Tibial nerve (tissue), 4 donors: ENCODE measurements at places on chromosomes 4 and X. TPM values are rescaled to one million over a fixed set of nuclear protein-coding genes. Genes with fewer than 3 reads are reported as not detected.
A peak's percentile ranks its signal among the peaks of the same experiment; 100 is the strongest.

GRCh38 chrX:773292-774025 is 142.9 kb downstream of the SHOX start:
- no peaks in the 10 kb centered on the region for H3K36me3 ChIP-seq
- H3K27me3 ChIP-seq = no peaks in the 10 kb centered on the region
- no peak for DNase-seq
- H3K27ac ChIP-seq = no peak overlapping the region

WAS gene
- total RNA-seq = 4.8 TPM

XAGE1A gene
- not detected for total RNA-seq

RTL5 gene
- total RNA-seq = 6.5 TPM

DNA sequence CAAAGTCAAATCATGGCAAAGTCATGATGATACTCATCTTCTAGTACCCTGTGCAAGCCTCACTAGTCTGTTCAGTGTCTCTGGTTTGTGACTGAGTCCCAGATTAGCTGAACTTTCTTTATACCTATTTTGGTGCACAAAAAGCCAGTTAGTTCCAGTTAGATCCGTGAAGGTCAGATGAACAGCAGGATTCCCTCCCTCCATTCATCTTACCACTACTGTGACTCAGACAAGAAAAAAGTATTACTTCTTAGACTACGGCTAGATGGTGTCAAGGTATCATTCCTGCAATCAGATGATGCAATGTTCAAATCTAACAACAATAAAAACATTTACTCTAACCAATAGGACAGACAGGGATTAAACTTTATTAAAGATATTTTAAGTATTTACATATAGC is 30.4 kb downstream of the ARHGEF6 start:
- no peak overlapping the region for H3K4me3 ChIP-seq
- no peak overlapping the region for H3K27ac ChIP-seq
- H3K27me3 ChIP-seq = no peaks in the 10 kb centered on the region

DNA sequence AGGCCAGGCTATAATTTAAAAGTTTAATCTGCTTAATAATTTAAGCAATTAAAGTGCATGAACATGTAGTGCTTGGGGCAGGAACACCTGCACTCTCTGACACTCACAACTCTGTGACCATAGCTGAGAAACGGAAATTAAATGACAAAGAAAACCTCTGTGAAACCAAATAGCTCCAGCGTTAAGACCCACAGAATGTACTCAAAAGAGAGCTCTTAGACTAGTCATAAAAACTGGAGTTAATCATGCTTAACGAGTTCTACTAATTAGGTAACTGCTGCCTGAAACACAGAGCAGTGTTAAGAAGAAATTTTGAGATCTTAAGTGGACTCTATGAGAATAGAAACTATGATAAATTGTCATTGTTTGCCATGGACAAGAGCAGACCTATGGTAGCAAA is 174.4 kb upstream of the SPIN4 start:
- no peak for DNase-seq
- H3K27me3 ChIP-seq = no peaks in the 10 kb centered on the region
- H3K36me3 ChIP-seq = no peaks in the 10 kb centered on the region
- no peak overlapping the region for H3K4me3 ChIP-seq
- no peaks in the 10 kb centered on the region for H3K4me1 ChIP-seq

ATP8A1 gene
- 59.4 TPM for total RNA-seq

- H3K4me3 ChIP-seq = no peak overlapping the region
- DNase-seq = no peak
- no peaks in the 10 kb centered on the region for H3K36me3 ChIP-seq
- H3K27ac ChIP-seq = no peak overlapping the region
- no peaks in the 10 kb centered on the region for H3K4me1 ChIP-seq
These were observed 50.4 kb upstream of the ETNPPL start for GRCh38 chr4:108813261-108813660.

GRCh38 chr4:15665753-15666365 is 10.7 kb upstream of the FBXL5 start:
- no peaks in the 10 kb centered on the region for H3K4me1 ChIP-seq
- no peak overlapping the region for H3K4me3 ChIP-seq
- H3K27ac ChIP-seq = peak overlapping the region; percentile 11

EPGN gene
- total RNA-seq = not detected

DNA sequence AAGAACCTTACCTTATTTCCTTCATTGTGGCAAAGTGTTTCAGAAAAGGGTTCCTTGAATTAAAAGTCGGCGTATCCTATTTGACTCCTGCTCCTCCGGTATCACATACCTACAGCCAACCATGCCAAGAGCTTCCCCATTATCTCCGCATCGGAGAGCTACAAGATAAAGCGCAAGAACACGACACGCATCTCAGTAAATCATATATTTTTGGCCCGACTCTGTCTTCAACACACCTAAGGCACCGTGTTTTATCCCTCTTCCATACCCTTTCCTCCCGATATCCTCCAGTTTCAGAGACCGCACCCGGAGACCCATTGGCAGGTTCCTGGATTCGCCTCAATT is 497 bp upstream of the THAP9 start:
- DNase-seq = no peak
- peak overlapping the region; percentile 100 for H3K27ac ChIP-seq
- H3K4me1 ChIP-seq = peaks cover 21% of the 10 kb centered on the region
- H3K36me3 ChIP-seq = peaks cover 13% of the 10 kb centered on the region
- no peaks in the 10 kb centered on the region for H3K27me3 ChIP-seq

GRCh38 chrX:2373615-2374014 is 127.2 kb downstream of the DHRSX start:
- H3K27ac ChIP-seq = no peak overlapping the region
- H3K27me3 ChIP-seq = no peaks in the 10 kb centered on the region
- H3K4me3 ChIP-seq = no peak overlapping the region
- DNase-seq = no peak

GRCh38 chrX:149312988-149313387 is 192.1 kb downstream of the IDS start:
- H3K4me1 ChIP-seq = peaks cover 8% of the 10 kb centered on the region
- H3K4me3 ChIP-seq = no peak overlapping the region
- no peaks in the 10 kb centered on the region for H3K27me3 ChIP-seq

RBM10 gene
- 27.3 TPM for total RNA-seq

DNA sequence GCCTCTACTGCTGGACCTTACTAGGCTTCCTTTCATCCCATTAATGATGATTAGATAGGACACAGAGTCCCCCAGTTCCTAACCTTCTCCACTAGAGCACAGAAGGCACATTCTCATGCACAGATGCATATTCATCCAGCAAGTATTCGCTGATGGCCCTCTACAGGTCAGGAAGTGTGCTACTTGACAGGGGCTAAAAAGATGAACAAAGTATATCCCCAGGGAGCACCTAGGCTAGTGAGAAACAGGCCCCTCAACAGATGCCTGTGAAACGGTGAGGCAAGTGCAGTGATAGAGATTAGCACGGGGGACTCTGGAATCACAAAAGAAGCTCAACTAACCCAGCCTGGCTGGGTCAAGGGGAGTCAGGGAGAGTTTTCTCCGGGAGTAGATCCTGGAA is 95.8 kb downstream of the MGST2 start:
- no peak for DNase-seq
- H3K4me1 ChIP-seq = peaks cover 34% of the 10 kb centered on the region
- H3K36me3 ChIP-seq = no peaks in the 10 kb centered on the region
- H3K27ac ChIP-seq = no peak overlapping the region
- no peak overlapping the region for H3K4me3 ChIP-seq
- H3K27me3 ChIP-seq = no peaks in the 10 kb centered on the region

- no peak for DNase-seq
- no peaks in the 10 kb centered on the region for H3K27me3 ChIP-seq
- no peak overlapping the region for H3K27ac ChIP-seq
- H3K4me1 ChIP-seq = no peaks in the 10 kb centered on the region
These were observed 588.0 kb downstream of the CCSER1 start for GRCh38 chr4:90715242-90715641.

DNA sequence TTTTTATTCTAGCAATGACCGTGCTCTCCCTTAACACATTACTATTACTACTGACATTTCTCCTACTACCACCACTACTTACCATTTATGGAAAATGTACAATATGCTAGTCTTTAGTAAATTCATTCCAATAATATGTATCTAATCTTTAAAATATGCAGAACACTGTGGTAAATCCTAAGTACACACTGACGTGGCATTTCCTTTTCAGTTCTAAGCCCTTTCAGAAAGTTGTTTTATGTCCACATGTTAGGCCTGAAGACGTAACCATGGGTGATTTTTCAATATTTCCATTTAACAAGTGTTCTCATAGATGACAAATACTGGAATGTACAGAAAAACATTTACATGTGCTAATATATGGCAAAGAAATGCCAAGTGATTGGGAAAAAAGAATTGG is 268.6 kb upstream of the SLIT2 start:
- H3K36me3 ChIP-seq = no peaks in the 10 kb centered on the region
- no peak overlapping the region for H3K27ac ChIP-seq
- H3K4me1 ChIP-seq = no peaks in the 10 kb centered on the region

- no peaks in the 10 kb centered on the region for H3K27me3 ChIP-seq
- H3K4me3 ChIP-seq = no peak overlapping the region
- DNase-seq = no peak
- no peak overlapping the region for H3K27ac ChIP-seq
These were observed 124.2 kb upstream of the RBPJ start for GRCh38 chr4:26196567-26196966.

GRCh38 chr4:16240300-16240699 is 14.0 kb upstream of the TAPT1 start:
- H3K4me3 ChIP-seq = no peak overlapping the region
- DNase-seq = no peak
- no peaks in the 10 kb centered on the region for H3K36me3 ChIP-seq
- no peaks in the 10 kb centered on the region for H3K27me3 ChIP-seq
- H3K27ac ChIP-seq = no peak overlapping the region

GLOD5 gene
- not detected for total RNA-seq

- peaks cover 2% of the 10 kb centered on the region for H3K4me1 ChIP-seq
- H3K27ac ChIP-seq = no peak overlapping the region
- H3K36me3 ChIP-seq = no peaks in the 10 kb centered on the region
- no peak overlapping the region for H3K4me3 ChIP-seq
These were observed 14.8 kb upstream of the SPARCL1 start for GRCh38 chr4:87543835-87544461.

DNA sequence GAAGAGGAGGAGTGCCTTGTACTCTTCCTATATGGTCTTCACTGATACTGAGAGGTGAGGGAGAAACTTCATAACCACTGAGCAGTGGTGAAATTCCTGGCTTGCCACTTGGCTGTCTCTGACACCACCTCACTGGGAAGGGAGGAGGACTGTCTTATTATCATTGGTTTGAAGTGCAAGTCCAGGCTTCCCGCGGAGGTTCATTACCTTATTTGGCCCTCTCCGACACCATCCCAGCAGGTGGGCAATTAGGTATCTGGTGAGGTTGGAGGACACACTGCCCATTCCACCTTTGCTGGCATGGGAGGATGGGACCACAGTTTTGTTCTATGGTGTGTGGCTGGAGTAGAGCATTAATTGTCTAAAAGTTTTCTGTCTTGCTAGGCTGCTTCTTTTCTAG is 206.1 kb downstream of the LHFPL1 start:
- H3K27me3 ChIP-seq = peaks cover 4% of the 10 kb centered on the region
- no peaks in the 10 kb centered on the region for H3K36me3 ChIP-seq
- H3K4me3 ChIP-seq = no peak overlapping the region
- H3K4me1 ChIP-seq = no peaks in the 10 kb centered on the region
- H3K27ac ChIP-seq = no peak overlapping the region
- DNase-seq = no peak

RPS6KA6 gene
- 1.7 TPM for total RNA-seq

VCX3A gene
- not detected for total RNA-seq

- H3K27me3 ChIP-seq = no peaks in the 10 kb centered on the region
- no peak for DNase-seq
- H3K4me1 ChIP-seq = peaks cover 24% of the 10 kb centered on the region
- peak overlapping the region; percentile 81 for H3K4me3 ChIP-seq
- no peaks in the 10 kb centered on the region for H3K36me3 ChIP-seq
These were observed 1.6 kb downstream of the APBB2 start for GRCh38 chr4:41212616-41213203.

CHRDL1 gene
- 170 TPM for total RNA-seq

- no peaks in the 10 kb centered on the region for H3K27me3 ChIP-seq
- H3K4me3 ChIP-seq = peak overlapping the region; percentile 73
- no peak for DNase-seq
- no peaks in the 10 kb centered on the region for H3K36me3 ChIP-seq
- no peaks in the 10 kb centered on the region for H3K4me1 ChIP-seq
These were observed 959 bp upstream of the REST start for GRCh38 chr4:56906489-56907393.

DNA sequence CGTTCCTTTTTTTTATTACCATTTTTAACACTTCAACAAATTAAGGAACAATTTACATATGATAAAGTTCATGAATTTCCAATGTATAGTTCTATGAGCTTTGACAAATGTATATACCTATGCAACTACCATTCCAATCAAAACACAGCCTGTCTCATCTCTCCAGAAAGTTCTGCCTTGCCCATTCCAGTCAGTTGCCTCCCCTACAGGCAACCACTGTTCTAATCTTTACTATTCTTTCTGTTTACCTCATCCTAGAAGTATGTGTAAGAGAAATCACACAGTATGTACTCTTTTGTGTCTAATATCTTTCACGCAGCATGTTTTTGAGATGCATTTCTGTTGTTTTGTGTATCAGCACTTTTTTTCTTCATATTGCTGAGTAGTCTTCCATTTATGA is 224.9 kb downstream of the KIT start:
- H3K4me3 ChIP-seq = no peak overlapping the region
- H3K27me3 ChIP-seq = no peaks in the 10 kb centered on the region
- no peaks in the 10 kb centered on the region for H3K4me1 ChIP-seq

- no peaks in the 10 kb centered on the region for H3K27me3 ChIP-seq
- H3K4me1 ChIP-seq = peaks cover 4% of the 10 kb centered on the region
- DNase-seq = no peak
- no peak overlapping the region for H3K27ac ChIP-seq
- H3K36me3 ChIP-seq = no peaks in the 10 kb centered on the region
- no peak overlapping the region for H3K4me3 ChIP-seq
These were observed 1009.8 kb downstream of the ADGRL3 start for GRCh38 chr4:62209757-62210485.

SNCA gene
- total RNA-seq = 84.3 TPM

MAGEA1 gene
- total RNA-seq = not detected

GRCh38 chr4:2365913-2366210 is 52.6 kb downstream of the ZFYVE28 start:
- H3K4me3 ChIP-seq = no peak overlapping the region
- H3K4me1 ChIP-seq = peaks cover 4% of the 10 kb centered on the region
- no peaks in the 10 kb centered on the region for H3K36me3 ChIP-seq
- H3K27ac ChIP-seq = no peak overlapping the region

ZIC3 gene
- not detected for total RNA-seq

PDK3 gene
- 35.1 TPM for total RNA-seq

HS3ST1 gene
- total RNA-seq = 0.21 TPM

DNA sequence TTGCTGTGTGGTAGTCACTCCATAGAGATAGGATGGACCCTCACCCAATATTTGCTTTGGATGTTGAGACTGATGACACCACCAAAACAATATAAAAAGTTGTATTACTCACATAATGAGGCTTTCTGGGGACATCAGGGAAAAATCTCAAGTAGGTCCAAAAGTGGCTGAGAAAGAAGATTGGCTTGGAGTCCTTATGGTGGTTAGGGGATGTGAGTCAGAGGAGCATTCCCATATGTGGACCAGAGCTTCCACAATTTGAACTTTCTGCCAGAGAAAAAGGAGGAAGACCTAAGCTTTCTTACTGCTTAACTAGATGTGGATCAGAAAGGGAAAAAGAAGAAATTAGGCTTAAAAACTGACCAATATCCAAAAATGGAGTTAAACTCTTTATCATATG is 460.5 kb downstream of the SH3BGRL start:
- H3K36me3 ChIP-seq = no peaks in the 10 kb centered on the region
- no peak overlapping the region for H3K27ac ChIP-seq
- H3K4me1 ChIP-seq = no peaks in the 10 kb centered on the region
- DNase-seq = no peak

PPBP gene
- total RNA-seq = not detected

P2RY4 gene
- 0.60 TPM for total RNA-seq

- DNase-seq = peak; percentile 46
- H3K4me3 ChIP-seq = no peak overlapping the region
- H3K36me3 ChIP-seq = no peaks in the 10 kb centered on the region
- H3K27ac ChIP-seq = peak overlapping the region; percentile 70
- peaks cover 10% of the 10 kb centered on the region for H3K4me1 ChIP-seq
- no peaks in the 10 kb centered on the region for H3K27me3 ChIP-seq
These were observed 33.4 kb upstream of the RASGEF1B start for GRCh38 chr4:81505004-81505598.

EDNRA gene
- total RNA-seq = 19.0 TPM
